ENCODE measurements at places on chromosomes 13 and 19.
A peak's percentile ranks its signal among the peaks of the same experiment; 100 is the strongest.

GRCh38 chr13:41655997-41656396 is 198.6 kb downstream of the RGCC start:
- no peak for DNase-seq

DNA sequence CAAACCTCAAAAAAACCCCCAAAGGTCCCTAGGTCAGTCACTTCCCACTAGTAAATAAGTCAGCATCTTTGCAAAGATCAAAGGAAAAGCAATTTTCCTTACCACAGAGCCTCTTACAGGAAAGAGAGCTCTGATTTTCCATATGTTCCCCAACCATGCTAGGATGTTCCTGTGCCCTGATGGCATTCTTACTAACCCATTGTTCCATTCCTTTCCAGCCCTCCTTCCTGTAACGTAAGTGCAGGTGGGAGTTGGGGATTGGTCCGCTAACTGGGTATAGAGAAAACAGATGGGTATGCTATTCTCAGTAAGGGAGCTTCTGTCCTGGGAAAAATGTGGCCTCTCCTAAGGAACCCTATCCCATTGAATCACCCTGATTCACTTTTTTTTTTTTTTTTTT is 14.3 kb downstream of the DPRX start:
- no peak for DNase-seq

GRCh38 chr13:72113931-72114330 is 246.9 kb upstream of the DACH1 start:
- DNase-seq, result no peak

- DNase-seq, result no peak
Measured at GRCh38 chr19:16334411-16334810, 9.8 kb downstream of the KLF2 start.

DNA sequence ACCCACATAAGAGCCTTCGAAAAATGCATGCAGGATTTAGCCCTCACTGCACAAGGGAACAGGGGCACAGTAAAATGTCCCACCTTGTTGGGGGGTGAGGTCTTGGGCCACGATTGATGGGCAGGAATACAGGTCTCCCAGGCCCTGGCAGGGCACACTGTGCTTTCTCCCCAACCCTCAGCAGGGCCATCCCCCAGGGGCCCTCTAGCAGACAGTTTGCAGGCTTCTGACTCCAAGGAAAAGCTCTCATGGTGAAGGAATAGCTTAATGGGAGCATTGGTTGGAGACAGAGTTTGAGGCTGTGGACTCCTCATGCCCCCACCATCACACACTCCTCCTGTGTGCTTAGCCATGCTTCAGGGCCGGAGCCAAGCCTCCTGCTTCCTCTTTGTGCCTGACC is 484.6 kb downstream of the ZNF536 start:
- DNase-seq, result no peak

- DNase-seq, result no peak
Measured at GRCh38 chr19:29881386-29881785, 60.7 kb upstream of the URI1 start.

DNA sequence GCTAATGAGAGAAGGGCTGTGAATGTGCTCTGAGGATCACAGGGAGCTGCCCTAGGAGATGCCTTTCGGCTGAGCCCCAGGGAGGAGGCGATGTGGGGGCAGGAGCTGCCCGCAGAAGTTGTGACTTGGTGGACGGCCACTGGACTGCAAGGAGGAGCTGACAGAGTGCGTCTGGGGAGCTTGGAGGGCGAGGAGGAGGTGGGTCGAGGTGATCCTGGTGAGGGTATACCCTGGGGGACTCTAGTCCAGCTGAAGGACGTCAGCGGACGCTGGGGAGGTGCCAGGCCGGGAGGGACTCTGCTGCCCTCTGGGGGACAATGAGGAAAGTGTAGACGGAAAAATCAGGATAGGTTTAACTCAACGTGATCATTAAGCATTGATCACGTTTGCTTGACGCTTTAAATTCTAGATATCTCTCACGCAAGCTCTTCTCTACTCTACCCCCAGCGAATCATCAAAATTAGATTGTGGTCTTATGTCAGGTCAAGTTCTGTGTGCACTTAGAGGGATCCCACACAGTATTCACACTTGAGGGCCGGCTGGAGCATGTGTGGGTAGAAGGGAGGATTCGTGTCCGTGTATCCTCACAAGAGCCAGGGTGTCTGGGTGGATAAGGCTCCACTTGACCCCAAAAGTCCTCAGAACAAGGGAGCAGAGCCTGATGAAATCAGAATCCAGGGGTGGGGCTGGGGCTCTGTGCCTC is 3.3 kb upstream of the CEACAM7 start:
- DNase-seq, result no peak

DNA sequence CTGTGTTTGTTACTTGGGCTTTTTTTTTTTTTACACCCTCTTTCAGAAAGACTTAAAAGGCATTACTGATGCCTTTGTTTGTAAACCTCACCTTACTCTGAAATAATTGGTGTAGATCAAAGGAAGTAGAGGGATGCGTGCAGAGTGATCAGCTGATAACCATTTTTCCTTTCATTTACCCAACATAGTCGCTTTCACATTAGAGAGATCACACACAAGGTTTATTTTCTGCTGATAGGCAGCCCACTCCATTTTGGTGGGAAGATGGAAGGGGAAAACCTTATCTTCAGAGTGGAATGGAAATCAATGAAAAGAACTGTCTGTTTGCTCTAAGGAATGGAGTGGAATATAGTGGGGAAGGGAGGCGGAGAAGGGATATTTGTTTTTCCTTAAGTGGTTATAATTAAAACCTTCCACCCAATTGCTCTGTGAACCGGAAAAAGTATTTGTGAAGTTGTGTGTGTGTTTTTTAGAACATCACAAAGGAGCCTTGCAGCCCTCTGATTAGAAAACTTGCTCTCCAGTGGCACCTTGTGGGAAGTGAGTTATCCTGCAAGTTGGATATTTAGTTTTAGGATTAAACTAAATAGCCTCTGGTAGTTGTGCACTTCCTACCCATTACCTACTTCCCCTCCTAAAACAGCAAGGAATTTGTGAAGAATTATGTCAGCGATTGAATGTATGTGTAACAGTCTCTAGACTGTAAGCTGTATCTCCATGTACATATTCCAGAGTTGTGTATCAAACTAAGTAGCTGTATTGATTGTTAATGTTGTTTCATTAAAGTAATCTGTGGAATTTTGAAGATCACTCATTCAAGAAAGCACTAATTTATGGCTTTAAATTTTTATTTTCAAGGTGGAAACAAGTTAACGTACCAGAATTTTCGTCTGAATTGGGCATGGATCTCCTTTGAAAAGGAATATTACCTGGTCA is 76.8 kb downstream of the FREM2 start:
- DNase-seq, result no peak

GRCh38 chr13:26007261-26008125 is 44.3 kb downstream of the SHISA2 start:
- DNase-seq, result no peak

- DNase-seq, result no peak
Measured at GRCh38 chr13:81540777-81541176, 1199.9 kb upstream of the SPRY2 start.

DNA sequence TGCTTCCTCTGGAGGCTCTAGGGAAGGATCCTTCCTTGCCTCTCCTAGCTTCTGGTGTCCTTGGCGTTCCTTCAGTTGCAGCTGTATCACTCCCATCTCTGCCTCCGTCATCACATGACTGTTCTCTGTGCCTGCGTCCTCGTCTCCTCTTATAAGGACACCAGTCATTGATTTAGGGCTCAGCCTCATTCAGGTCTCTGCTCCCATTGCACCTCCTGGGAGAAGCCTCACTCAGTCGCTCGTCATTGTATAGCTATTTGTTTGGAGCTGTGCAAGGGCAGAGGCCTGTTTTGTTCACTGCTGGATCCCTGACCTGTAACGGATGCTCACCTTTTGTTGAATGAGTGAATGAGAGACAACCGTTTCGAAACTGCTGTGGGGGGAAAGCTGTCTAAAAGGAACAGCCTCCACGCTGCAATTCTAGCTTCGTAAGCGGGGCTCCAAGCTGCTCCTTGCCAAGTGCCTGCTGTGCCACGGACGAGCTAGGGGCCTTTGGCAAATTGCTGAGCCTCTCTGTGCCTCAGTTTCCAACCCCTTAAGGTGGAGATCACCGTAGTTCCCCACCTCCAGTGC is 17.2 kb downstream of the BRSK1 start:
- no peak for DNase-seq

DNA sequence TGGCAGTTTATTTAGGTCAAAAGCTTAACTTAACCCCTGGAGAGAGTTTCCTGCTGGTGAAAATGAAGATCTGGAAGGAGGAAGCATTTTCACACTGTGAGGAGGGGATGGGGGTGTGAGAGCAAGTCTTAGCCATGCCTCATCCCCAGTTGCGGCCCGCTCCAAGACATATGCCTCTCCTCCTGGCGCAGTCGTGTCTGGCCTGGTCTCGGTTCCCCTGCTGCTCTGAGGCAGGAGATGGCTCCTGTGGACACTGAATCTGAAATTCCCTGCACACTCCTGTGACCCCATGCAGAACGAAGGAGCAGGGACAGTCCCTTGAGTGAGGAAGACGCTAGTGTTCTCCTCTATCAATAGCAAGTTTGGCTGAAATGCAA is 360 bp upstream of the ZNF69 start:
- DNase-seq, result no peak

DNA sequence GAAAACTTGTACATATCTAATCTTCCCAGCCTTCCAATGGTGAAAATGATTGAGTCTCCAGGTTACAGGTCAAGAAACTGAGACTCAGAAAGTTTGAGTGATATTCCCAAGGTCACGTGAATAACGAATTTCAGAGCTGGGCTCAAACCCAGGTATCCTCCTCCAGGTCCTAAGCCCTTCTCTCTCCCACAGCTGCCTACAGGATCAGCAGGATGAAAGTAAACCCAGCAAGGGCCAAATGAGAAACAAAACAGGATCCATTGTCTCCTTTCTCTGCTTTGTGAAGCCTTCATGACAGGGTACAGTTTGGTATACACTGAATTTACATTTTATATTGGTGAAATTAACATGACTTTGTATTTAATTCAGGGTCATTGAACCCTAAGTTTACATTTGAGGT is 208.1 kb downstream of the RBM26 start:
- no peak for DNase-seq

DNA sequence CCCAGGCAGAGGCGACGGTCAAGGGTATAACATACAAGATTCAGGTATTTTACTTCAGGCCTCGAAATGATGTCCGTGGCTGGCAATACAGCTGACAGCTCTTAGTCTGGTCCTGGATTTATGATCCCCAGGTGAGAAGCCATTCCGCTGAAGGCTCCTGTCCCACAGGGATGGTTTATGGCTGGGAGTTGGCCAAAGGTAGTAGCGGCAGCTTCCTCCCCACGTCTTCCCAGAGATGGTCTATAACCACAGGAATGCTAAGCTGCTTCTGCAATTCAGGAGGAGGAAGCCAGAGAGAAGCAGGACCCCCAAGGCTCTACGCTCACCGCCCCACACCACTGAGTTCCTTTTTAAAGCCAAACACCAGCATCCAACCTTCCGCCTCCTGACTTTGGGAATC is 27.1 kb downstream of the OLFM2 start:
- DNase-seq, result no peak

DNA sequence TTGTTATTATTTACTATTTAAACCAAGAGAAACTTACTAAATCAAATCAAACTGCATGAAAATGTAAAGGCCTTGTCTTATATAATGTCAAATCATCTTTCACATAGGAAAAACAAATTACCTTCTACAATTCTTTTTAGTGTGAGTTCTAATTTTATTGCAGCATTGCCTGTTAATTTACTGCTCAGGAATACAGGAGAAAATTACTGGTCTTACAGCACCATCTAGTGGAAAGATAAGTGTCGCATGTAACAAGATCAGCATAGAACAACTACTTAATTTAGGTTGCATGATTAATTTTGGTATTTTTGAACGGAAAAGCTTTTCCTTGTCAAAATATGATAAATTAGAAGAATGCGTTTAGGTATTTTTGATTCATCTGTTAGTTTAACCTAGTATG is 502.7 kb downstream of the UQCRFS1 start:
- DNase-seq, result no peak

DNA sequence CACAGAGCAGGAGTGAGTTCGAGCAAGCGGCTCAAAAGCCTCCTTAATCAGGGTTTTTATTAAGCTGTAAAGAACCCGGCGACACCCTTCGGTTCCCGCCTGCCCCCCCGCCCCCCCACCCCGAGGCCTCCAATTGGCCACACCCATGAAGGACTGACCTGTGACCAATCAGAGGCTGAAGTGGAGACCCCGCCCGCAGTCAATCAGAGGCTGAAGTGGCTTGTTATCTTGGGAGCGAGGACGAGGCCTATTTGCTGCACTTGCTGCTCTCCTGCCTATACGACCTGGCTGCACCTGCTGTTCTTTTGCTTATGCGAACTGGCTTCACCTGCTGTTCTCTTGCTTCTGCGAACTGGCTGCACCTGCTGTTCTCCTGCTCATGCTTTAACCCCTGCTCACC is 844.9 kb downstream of the OLFM4 start:
- no peak for DNase-seq

GRCh38 chr13:20356444-20356843 is 124.3 kb upstream of the GJB6 start:
- no peak for DNase-seq

- DNase-seq, result peak; percentile 63
Measured at GRCh38 chr13:112892426-112893206, 76.4 kb upstream of the MCF2L start.

DNA sequence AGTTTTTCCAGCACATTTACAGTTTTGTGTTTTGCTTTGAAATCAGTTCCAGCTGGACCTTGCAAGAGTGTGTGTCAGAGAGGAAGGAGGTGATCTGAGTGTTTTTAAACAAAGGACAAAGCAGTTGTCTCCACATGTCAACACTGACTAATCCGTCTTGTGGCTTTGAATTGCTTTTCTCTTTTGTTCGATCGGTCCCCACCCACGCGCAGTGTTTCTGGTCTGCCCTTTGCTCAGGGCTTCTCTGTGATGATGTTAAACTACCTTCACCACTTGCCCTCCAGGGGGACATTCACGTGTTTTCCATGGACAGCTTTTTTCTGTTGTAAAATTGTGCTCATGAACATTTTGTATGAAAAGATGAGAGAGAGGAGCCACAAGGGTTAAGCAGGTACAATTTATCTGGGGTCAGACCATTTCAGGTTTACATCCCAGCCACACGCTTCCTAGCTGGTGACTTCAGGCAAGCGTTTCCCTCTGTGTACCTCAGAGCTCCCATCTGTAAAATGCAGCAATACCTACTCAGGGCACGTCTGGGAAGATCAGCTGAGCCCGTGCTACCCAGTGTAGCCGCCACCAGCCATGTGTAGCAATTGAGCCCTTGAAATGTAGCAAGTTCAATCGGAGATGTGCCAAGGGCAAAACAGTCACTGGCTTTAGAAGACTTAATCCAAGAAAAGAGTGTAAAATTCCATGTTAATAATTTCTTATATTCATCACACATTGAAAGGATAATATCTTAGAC is 13.5 kb upstream of the PLA2G4C start:
- DNase-seq, result no peak

- DNase-seq, result no peak
Measured at GRCh38 chr19:49362048-49362928, at the start of gene TEAD2. TEAD2 (minus strand) TSS chr19:49362416; CDS start chr19:49360075, 2,341 bp downstream.
